AG04450 (cell line): ENCODE measurements at places on chromosomes 6 and 20.

GRCh38 chr6:92377137-92377536 lies 1042.2 kb downstream of the EPHA7 start:
- DNase-seq: no peak

- no peak for DNase-seq
Observed at GRCh38 chr20:689348-689747, 13.7 kb upstream of the SCRT2 start.

GRCh38 chr6:36335465-36336207 lies 1.1 kb downstream of the BNIP5 start:
- no peak for DNase-seq

DNA sequence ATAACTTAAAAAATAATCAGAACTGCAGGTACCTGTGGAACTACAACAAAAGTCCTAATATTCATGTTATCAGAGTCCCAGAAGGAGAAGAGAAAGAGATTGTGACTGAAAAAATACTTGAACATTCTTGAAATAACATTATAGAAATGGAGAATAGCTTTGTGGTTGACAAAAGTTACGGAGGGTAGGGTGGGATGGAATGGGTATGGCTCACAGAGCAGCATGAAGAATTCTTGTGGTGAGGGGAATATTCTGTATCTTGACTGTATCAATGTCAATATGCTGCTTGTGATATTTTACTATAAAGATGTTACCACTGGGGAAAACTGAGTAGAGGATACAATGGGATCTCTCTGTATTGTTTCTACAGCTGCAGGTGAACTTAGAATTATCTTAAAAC lies 122.5 kb downstream of the DST start:
- no peak for DNase-seq

DNA sequence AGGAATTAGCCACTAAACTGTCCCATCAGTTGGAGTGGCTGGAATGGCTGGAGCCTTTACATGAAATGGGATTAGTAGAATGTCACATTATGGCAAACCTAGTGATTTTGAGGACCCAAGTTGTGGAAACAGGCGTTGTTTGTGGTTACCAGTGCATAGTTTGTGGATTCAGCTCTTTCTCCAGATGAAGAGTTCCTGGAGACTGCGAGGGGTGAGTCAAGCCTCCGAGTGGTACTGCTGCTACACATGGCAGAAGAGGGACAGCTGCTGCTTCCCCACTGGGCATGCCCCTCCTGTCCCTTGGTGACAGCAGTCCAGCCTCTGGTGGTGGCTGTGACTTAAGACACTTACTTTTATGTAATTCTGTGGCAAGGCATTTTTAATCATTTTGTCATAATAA lies 94.2 kb upstream of the SCP2D1 start:
- DNase-seq: no peak

GRCh38 chr6:43570876-43571441 lies 4.9 kb downstream of the XPO5 start:
- DNase-seq: no peak

- DNase-seq: no peak
Observed at GRCh38 chr20:57810511-57811373, 100.9 kb upstream of the PMEPA1 start.

DNA sequence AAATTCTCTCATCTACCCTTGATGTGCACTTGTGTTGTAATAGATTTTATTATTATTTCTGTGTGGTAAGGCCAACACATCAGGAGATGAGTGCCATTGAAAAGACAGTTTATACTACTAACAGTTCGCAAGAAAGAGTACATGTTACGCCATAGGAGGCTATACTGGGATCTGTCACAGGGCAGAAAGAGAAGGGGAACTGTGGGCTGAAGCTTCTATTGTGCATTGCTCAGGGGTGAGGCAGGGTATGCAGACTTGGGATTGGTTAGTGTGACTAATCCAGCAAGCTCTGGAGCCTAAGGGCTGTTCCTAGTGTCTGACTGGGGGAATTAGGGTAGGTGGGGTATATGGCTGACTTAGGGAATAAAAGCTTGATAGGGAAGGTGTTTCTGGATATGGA lies 50.9 kb downstream of the GPR63 start:
- no peak for DNase-seq

DNA sequence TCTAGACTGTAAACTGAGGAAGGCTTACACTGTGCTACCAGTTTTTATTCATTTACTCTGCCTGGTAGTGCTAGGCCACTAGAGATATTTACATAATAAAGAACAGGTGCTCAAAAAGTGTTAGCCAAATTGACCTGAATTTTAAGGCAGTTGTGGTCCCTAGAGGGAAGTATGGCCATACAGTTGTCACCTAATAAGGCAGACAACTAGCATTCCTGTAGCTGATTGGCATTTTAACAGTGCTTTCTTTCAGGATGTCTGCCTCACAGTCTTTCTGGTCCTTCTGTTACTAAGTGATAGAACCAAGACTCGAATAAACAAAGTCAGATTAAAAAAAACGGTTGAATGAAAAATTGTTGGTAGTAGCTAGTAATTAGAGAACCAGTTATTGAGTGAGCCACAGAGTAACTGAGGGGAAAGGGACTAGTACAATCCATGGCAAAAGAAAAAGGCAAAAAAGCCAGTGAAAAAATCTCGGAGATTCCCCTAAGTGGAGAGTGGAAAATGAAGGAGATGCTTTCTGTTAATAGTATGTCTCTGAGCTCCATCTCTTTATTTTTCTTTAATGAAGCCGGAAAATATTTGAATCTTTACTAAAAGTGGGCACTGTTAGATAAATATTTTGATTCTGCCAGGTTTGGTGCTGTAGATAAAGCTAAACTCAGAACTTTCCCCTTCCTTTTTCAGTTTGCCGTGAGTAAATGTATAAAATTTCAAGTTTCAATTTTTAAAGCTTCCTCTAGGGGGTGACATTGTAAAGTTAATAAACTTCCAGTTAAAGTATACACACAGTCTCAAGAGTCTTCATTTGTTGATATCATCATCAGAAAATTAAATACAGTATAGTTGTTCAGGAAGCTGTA lies 9.1 kb downstream of the VTA1 start:
- DNase-seq: no peak

GRCh38 chr6:154230910-154231595 lies 125.5 kb downstream of the IPCEF1 start:
- no peak for DNase-seq

GRCh38 chr6:18413381-18413780 lies 26.2 kb downstream of the RNF144B start:
- DNase-seq: no peak

DNA sequence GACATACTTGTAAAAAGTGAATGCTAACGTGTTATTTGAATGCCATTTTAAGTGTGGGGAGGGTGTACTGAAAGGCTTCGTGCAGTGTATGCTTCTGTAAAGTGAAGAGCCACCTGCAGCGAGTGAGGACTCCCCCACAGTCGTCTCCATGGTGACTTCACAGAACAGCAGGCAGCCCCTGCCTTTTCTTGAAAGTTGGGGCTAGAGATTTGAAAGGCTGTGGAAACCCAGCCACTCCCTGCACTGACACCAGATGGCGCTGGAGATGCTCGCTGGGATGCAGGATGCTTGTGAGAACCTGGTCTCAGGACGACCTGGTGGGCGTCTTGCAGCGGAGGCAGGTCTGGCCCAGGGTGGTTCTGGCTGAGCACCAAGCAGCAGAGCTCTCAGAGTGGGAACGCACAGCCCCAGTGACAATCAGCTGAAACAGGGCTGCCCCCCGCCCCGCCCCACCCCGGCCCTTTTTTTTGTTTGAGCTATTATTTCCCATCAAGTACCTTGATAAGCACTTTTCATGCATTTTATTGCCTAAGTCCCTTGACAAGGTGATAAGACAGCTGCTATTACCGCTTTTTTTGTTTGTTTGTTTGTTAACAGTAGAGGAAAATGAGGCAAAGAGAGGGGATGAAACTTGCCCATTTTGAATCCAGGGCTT lies 150.3 kb downstream of the SYCP2 start:
- no peak for DNase-seq

- no peak for DNase-seq
Observed at GRCh38 chr6:1321738-1322137, 9.8 kb downstream of the FOXQ1 start.

DNA sequence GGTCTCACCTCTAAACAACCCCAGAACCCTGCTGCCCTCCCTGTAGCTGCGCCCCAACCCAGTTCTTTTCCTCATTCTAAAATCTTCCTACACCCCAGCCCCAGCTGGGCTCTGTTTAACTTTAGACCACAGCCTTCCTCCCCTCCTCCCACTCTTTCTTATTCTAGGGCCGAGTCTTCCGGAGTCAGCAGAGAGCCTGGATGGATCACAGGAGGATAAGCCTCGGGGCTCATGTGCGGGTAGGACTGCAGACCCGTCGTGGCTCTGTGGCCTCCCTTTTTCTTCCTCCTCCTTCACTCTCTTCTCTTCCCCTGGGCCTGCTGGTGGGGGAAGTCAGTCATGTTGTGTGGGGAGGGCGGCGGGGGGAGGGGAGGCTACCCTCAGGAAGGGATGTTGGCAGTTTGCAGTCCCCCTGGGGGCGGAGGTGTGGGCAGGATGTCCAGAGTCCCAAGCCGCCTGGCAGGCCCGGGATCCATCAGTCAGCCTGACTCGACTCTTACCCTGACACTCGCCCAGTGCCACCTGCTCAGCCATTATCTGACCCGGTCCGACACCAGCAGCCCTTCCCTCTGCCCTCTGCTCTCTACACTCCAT lies 8.1 kb downstream of the CAPN11 start:
- DNase-seq: no peak

DNA sequence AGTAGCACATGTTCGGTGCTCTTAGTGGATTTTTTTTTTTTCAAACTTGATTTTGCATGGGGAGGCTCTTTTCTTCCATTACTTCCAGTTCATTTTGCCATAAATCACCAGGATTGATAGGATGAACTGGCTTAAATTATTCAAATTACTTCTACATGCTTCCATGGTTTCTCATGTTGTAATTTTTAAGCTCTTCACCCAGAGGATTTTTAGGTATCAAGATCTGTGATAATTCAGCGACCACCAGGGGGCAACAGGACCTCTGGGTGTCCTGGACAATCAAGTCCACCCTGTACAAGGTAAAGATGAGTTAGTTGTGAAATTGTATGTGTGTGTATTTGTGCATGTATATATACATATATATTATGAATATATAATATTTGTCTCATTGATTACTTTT lies 4.2 kb upstream of the EPHA7 start:
- no peak for DNase-seq

DNA sequence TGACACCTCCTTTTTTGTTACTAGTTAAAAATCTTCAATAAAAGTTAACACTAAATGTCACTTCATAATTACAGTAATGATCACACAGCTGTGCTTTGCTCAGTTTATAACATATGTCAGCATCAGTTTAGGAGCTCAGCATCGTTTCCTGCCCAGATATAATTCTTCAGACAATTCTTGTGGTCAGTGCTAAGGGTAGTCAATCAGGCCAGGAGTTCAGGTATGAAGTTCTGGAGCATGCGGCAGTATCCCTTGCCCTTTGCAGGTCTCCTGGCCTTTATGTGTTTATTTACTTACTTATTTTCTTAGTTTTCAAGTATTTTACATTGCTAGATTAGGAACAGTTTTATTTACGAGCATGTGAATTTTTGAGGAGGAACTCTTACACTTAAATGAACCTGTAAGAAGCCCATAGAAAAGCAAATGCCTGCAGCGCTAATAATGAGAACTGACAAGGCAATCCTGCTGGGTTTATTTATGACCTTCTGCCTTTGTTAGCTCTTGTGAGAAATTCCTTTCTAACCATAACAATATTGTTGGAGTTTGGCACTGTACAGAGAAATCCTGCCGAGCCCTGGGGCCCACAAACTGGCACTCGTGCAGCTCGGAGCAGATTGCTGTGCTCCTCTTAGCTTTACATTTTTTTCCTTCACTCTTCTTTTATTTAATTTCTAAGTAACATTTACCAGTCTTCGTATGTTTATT lies 252.8 kb downstream of the TMEM242 start:
- no peak for DNase-seq

DNA sequence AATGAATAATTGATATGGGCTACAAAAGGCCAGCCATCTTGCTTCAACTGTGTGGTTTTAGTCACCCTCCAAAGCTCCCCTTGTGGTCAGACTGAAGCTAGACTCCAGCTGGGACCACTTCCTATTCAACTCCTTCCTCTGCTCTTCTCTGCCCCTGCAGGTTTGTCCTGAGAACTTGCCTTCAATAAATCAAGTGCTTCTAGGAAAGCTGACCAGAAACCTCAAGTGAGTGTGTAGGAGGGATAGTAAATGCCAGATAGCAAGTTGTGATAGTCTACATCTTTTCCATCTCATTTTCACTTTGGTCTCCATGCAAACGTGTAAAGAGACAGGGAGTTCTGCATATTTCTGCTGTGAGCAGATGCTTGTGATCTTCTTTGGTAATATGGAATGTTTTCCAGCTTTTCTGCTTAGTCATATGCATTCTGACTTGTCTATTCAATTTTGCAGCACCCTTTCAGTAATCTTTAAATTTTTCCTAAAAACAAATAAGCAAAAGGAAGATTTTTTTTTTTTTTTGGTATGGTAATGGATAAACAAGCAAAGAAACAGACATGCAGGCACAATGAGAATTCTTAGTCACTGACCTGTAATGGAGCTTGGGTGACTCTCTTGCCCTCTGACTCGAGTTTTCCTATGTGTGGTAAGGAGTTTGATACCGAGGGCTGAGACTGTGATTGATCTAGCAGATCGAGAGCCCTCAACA lies 201.3 kb upstream of the BTBD3 start:
- DNase-seq: peak; percentile 71

GRCh38 chr20:23059846-23060245 lies 10.4 kb upstream of the THBD start:
- DNase-seq: no peak

GRCh38 chr6:73691512-73691911 lies 4.5 kb upstream of the CD109 start:
- DNase-seq: no peak

GRCh38 chr20:4119854-4120209 lies 104.5 kb upstream of the RNF24 start:
- no peak for DNase-seq

DNA sequence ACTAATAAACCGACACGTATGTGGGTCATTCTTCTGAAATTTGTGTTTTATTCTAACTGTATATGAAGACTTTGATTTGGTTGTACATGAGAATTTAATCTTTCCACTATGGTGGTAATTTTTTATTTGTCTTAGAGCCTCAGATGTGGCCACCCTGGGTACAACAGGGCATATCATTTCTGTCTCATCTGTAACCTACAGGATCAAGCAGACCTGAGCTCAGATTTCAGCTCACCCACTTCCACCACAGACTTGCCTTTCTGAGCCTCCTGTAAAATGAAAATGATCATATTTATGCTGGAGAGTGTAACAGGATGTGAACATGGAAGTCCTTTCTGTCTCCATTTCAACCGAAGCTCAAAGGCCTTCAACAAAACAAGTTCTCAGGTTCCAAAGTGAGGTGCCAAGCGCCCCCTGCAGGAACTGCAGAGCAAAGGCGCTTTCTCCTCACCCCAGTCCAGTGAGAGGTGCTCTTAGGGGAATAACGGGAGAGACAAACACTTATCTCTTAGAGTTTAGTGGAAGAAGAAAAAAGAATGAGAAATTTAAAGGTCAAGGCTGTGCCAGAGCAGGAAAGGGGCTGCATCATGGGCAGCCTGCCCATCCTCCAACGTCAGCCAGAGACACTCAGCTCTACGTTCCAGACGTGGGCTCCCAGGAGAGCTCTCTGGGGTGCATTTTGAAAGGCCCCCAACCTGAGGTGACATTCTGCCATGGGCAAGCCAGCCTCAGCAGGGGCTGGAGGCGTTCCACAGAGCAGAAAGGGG lies 23.0 kb upstream of the CD24 start:
- DNase-seq: peak; percentile 23
